ENCODE measurements at places on chromosomes 4 and X.

DNA sequence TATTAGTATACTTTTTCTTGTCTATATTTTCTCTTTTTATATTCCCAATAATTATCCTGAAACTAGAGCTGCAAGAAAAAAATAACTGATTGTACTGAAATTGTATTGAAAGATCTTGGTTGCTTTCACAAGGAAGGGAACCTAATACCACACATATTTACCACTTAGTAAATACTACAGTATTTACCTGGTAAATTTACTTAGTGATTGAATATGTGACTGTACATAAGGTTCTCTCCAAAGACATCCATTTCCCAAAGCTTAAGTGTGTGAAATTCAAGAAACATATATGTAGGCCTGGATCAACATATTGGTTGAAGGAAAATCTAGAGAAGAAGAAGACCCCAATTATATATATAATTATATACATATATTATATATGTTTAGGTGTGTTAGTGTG, 1272.7 kb downstream of the C4orf33 start:
- DNase-seq = no peak

DNA sequence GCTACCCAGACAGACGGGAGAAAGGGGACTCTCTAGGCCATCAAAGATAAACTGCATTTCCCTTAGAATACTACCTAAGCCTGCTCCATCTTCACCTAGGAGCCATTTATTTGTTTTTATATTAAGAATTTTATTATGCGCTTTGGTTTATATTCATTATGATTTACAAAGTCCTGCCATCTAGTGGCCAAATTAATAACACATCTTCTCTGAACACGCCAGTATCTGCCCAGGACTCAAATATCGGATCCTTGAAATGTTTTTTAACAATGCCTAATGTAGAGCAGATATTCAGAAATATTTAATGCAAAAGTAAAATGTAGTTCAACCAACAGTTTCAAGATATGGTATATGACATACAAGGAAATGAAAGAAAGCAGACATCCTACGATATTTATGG, 20.8 kb upstream of the PRPS2 start:
- no peak for DNase-seq

GRCh38 chr4:157221895-157222770, 1.6 kb downstream of the GRIA2 start:
- peak; percentile 57 for DNase-seq

DNA sequence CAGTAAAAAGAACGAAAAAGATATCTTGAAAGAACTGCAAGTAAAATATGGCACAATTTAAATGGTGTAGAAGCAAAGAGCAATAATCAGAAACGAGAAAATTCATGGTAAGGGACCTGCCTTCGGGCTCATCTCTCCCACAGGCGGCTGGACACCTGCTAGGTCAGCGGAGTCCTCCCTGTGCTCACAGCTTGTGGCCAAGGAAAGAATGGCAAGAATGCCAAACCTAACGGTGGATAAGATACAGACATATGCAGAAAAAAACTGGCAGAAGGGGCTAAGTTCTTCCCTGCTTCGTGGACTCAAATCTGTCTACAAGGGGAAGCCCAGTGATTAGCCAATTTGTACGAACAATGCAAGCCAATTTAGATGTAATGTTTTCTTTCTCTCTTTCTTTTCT, 152.1 kb upstream of the VCX start:
- DNase-seq = peak; percentile 29

GRCh38 chr4:153638011-153638410, 46.1 kb upstream of the TLR2 start:
- no peak for DNase-seq
